ENCODE measurements at places on chromosomes 11 and 22.
A peak's percentile ranks its signal among the peaks of the same experiment; 100 is the strongest.

DNA sequence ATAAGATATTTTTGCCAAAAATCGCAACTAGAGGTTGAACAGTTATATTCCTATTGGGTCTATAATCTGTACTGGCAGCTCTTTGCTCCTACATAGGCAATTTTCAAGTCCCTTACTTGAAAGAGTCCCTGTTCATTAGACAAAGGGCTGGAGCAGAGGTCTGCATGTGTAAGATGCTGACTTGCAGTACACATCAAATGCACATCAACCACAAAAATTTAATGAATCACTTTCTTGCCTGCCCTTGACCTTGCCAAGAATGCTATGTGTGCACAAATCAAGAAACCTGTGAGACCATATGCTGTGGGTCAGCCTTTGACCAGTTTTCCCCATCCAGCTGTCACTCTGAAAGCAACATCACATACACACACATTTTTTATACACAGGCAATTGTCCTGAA is 661.5 kb downstream of the LRRC4C start:
- no peak for DNase-seq

DNA sequence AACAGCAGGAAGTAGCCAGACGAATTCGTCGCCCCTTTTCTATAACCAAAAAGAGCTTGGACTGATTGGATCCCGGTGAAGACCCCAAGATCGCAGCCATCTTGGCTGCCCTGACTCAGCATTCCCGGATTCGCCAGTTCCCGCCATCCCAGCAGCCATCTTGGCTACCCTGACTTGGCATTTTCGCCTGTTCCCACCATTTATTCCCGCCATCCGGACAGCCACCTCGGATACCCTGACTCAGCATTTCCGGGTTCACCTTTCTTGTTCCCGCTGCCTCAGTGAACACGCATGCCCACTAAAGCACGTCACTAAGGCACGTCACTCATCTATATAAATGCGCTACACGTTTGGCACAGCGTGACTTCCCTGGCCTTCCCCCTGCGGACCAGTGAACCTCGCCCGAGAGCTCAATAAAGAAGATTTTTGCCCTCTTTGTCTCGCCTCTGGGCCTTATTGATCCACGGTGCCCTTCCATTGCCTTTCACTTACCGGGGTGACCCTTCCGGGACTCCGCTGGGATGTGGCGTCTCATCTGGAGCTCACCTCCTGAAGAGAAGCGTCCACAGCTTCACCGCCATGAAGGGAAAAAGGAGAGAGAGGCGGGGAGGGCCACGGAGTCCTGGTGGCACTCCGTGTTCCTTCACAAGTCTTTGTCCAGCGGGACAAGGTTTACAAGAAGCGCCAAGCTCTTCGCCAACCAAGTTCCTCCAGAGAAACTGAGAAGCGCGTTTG is 4.0 kb upstream of the OR56A3 start:
- no peak for DNase-seq

- DNase-seq, result no peak
These were observed 87.5 kb upstream of the TBCEL start for GRCh38 chr11:120936356-120936755.

- no peak for DNase-seq
These were observed 1.5 kb upstream of the IGF2 start for GRCh38 chr11:2140411-2141400.

GRCh38 chr22:35781898-35782297 is 64.2 kb downstream of the APOL5 start:
- DNase-seq, result no peak

GRCh38 chr11:110833033-110833484 is 120.8 kb upstream of the ARHGAP20 start:
- DNase-seq, result no peak

GRCh38 chr22:37486224-37486845 is at the start of gene MFNG:
TSS of gene MFNG (minus strand) at chr22:37486384. CDS start at chr22:37486177, 207 bp downstream.
- no peak for DNase-seq

DNA sequence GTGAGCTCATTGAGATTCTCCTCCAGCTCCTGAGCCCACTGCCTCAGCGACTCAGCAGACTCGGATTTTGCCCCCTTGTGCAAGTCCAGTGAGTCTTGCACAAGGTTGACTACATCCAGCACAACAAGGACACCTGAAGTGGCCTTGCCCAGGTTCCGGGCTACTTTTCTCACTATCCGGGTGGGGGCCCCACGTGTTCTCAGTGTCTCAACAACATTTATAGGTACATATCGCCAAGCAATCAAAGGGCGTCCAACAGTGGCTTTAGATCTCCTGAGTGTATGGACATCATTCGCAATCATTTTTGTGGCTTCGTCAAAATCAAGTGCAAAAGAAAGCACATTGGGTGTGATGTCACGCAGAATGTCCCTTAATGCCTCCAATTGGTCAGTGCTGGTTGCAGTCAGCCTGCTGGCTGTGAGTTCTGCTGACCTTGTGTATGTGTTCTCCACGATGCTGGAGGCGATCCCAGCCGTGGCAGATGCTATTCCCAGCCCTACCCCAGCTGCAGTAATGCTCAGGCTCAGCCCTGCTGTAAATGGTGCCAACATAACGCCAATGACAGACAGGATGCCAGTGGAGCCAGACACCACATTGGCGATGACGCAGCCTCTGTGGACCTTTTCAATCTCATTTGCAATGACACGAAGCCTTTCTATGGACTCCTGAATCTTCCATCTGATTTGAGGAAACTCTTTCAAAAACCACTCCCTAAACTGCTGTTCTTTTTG is 10.3 kb downstream of the APOL4 start:
- DNase-seq, result peak; percentile 65

DNA sequence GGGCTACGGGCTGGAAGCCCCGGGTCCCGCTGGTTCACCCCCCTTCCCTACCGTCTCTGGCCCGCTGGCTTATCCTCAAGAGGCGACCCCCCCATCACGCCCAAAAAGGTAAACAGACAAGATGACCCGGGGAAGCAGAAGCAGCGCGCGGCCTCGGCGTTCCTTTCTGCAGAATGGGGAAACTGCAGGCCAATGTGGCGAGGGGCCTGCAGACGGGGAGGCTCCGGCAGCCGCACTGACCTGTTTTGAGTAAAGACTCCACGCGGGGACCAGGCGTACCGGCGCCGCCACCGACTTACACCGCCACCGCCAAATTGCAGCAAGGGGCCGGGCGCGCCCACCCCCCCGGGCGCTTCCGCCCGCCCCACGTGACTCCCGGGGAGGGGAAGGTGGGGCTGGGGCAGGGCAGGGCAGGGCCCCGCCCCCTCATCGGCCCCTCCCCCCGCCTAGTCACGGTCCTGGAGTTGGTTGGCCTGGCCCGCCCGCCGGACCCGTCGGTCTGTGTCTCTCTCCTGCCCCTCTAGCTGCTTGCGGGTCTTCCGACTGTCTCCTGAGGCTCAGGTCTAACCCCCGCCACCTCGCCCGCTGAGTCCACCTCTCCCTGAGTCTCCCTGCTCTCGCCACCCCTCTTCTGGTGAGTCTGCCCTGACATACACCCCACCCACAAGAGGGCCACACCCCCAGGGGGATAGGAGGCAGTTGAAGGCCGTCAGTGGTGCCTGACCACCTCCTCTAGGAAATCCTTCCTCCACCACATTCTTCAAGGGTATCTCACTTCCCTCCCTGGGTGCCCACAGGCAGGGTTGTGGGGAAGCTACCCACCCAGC is at the start of gene ARAP1:
TSS of gene ARAP1 (minus strand) at position 321 of the 827 bp plus-strand sequence. CDS start 25,280 bp downstream, outside the sequence.
- no peak for DNase-seq

- no peak for DNase-seq
These were observed 46.4 kb downstream of the ME3 start for GRCh38 chr11:86625981-86626380.

- DNase-seq, result no peak
These were observed at the start of gene MS4A7 for GRCh38 chr11:60378354-60378753. TSS of gene MS4A7 (plus strand) at chr11:60378532. CDS start at chr11:60383142, 4,610 bp downstream.

DNA sequence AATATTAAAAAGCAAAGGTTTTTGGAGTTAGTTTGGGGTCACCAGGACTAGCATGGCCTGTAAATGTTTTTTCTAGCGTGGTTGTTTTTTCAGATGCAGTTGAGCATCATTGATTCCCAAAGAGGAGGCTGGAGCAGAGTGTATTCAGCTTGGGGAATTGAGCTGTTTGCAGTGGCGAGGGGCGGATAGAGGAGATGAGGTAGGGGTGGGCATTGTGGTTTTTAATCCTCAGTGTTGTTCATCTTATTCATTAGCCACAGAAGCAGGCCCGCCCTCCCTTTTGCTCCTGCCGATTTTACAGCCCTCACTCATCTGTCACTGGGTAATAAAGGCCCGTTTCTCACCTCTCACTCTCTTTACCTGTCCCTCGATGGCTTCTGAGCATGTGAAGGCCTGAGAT is 51.4 kb downstream of the NF2 start:
- DNase-seq, result no peak

DNA sequence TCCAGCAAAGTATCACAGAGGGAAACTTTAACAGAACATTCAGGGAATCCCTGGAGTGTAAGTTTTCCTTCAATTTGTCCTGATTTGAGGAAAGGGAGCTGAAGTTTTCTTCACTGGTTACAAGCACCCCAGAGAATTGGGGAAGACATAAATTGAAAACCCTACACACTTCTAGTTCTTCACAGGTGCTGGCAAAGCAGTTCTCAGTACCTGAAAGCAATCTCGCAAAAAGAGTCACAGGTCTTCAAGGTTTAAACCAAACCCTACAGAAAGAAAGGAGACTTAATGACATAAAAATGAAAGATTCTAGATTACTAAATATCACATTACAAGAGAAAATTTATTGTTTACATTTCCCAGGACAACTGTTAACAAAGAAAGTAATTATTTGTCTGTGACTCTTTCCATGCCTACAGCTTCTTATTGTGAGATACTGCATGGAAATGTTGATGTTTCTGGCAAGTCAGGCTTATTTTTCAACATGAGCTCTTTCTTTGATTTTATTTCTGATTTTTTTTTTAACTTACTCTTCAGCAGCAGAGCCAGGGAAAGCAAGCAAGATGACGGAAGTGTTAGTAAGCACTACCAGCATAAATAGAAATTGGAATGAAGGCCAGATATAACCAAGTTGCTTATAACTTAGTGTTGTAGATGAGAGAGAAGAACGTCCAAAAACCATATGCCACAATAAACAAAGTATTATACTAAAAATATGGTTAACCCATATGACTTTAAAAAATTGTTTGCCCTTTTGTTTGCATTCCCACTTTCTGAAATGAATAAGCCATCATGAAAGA is 44.1 kb downstream of the FANCF start:
- DNase-seq, result no peak

DNA sequence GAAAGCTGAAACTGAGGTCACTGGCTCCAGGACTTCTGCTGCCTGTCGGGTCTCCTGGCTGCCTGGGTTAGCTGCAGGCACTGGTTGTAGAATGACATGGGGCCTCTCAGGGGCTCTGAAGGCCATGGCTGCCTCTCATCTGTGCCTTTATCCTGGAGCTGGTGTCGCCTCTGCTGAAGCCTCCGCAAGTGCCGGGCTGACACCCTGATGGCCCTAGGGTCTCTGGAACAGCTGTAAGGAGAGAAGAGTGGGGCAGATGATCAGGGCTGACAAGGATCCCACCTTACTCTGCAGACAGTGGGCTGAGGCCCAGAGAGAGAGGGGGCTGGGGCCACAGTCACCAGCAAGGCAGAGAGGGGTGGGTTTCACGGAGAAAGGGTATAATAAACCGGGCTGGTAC is 4.6 kb downstream of the PLA2G3 start:
- no peak for DNase-seq

GRCh38 chr11:407651-408123 is 7.1 kb downstream of the SIGIRR start:
- DNase-seq, result no peak

- no peak for DNase-seq
These were observed 16.9 kb upstream of the SPTY2D1 start for GRCh38 chr11:18650859-18651557.

GRCh38 chr22:32880893-32881596 is 79.5 kb downstream of the TIMP3 start:
- peak; percentile 80 for DNase-seq

GRCh38 chr11:120105576-120105975 is 32.3 kb downstream of the TRIM29 start:
- DNase-seq, result no peak

- DNase-seq, result no peak
These were observed 38.2 kb downstream of the CYB5R2 start for GRCh38 chr11:7635137-7635536.

DNA sequence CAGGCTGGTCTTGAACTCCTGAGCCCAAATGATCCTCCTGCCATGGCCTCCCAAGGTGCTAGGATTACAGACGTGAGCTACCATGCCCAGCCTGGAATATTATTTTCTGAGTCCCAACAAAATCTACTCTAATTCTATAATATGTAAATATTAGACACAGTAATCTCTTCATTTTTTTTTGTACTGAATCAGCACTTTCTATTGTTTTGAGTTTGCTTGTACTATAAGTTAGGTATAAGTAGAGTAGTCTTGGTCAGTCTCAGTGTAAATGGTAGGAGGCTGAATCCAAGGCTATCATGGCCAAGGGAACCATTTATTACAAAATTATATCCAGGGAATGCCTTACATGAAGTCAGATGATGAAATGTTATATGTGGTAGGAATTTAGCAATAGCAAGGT is 19.6 kb upstream of the OR6X1 start:
- DNase-seq, result no peak

- no peak for DNase-seq
These were observed 54.2 kb downstream of the GRAMD4 start for GRCh38 chr22:46674367-46674781.

- no peak for DNase-seq
These were observed 3.0 kb downstream of the TBRG1 start for GRCh38 chr11:124625504-124626168.

- DNase-seq, result no peak
These were observed 47.9 kb downstream of the BLID start for GRCh38 chr11:122068141-122068540.

DNA sequence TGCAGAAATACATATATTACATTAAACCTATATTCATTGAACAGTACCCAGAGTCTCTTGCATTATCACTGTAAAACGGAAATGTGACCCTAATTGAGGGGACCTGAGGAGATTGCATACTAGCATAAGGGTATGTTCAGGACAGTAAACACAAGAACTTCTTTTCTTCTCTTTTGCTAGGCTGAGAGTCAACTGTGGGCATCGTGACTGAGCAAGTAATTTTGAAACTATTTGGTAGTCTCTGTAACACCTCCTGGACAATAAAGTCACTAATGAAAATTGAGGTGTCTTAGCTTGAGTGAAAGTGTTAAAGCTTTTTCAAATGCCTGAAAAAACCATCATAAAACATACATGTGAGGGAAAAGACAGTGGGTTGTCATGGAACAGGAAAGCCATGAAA is 90.9 kb downstream of the PDHX start:
- no peak for DNase-seq
